ENCODE measurements at places on chromosomes 16 and 17.

DNA sequence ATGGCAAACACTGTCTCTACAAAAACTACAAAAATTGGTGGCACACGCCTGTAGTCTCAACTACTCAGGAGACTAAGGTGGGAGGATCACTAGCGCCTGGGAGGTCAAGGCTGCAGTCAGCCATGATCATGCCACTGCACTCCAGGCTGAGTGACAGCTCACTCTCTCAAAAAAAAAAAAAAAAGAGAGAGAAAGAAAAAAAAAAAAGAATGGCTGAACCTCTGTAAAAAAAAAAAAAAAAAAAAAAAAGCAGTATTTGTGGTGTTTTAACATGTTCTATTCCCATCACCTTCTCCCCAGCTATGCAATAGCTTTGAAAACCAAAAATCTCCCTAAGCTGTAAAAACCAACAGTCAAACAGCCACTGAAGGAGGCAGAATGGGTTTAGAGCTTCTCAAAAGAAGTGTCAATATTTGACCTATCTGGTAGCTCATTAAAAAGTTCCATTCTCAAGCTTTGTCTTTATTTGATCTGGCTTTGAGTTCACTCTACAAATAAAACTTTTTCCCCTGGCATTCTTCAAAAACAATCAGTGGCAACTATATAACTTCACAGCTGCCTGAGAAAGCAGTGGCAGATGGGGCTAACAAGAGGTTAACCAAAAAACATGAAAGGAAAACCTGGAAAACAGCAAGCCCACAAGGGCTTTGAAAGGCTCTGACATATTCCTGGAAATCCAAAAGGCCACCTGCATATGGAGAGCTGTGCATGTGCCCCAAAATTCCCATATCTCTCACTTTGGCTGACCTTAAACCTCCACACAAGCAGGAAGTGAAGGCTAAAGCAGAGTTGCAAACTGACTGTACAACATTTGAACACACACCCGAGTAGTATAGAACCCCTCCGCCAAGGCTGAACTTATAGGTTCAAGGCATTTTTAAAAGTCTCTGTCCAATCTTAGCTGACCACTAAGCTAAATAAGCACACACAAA lies 36.0 kb downstream of the USP32 start:
- H3K27me3 ChIP-seq: no peaks in the 10 kb centered on the region
- peak overlapping the region; percentile 42 for H3K4me3 ChIP-seq

DNA sequence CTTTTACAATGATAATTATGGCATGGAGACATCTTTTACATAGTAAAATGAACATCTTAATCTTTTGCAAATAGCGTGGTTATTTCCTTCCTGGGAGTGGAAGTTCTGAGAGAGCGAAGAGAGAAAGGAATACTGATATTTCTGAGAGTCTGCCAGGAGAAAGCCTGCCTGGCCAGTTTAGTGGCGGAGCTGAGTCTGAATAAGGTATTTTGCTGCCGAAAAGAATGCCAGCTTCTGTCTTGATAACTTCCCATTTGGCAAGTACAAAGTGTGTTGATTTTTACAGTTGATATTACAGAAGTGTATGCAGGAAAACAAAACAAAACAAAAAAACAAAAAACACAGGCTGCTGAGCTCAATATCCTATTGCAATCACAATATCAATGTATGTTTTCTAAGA lies 55.9 kb downstream of the KCNJ2 start:
- H3K4me1 ChIP-seq: no peaks in the 10 kb centered on the region
- H3K36me3 ChIP-seq: no peaks in the 10 kb centered on the region
- H3K4me3 ChIP-seq: no peak overlapping the region

DNA sequence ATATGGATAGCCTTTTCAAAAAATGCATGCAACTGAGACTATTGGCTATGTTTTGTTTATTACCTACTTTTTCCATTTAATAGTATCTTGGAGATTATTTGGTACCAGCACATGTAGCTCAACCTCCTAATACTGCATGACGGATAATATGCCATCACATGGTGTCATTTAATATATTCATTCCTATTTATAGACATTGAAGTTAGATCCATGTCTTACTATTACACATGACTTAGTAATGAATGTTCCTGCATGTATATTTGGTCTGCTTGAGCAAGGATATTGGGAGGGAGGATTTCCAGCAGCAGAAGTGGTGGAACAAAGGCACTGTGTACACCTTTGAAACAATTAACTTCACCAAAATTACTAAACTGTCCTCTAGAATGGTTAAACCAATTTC lies 561.3 kb downstream of the WWOX start:
- H3K36me3 ChIP-seq: peaks cover 2% of the 10 kb centered on the region
- no peak overlapping the region for H3K27ac ChIP-seq
- no peak overlapping the region for H3K4me3 ChIP-seq
- H3K27me3 ChIP-seq: peaks cover 2% of the 10 kb centered on the region

GRCh38 chr17:77325577-77326075 lies 184.9 kb downstream of the SEC14L1 start:
- peaks cover 37% of the 10 kb centered on the region for H3K4me1 ChIP-seq
- peak overlapping the region; percentile 81 for H3K27ac ChIP-seq
- DNase-seq: peak; percentile 39
- H3K27me3 ChIP-seq: no peaks in the 10 kb centered on the region
- peak overlapping the region; percentile 80 for H3K4me3 ChIP-seq

- no peaks in the 10 kb centered on the region for H3K36me3 ChIP-seq
- H3K27ac ChIP-seq: no peak overlapping the region
Measured at GRCh38 chr16:18958621-18959029, 25.1 kb upstream of the TMC7 start.

DNA sequence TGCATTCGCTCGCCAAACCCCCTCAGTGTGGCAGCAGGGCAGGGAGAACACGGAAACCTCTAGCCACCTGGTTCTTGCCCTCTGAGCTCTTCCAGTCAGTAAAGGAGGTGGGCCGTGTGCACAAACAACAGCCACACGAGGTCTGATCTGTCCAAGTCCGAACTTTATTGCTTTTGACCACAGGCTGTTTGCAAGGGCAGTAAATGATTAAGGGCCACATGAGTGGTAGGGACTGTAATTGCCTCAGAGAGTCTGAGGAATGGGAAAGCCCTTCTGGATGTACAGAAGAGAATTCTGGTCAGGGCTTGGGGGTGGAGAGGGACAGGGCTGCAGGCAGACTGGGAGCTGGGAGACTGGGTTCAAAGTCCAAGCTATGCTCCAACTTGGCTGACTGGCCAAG lies 75.7 kb upstream of the LHX1 start:
- peaks cover 5% of the 10 kb centered on the region for H3K4me1 ChIP-seq
- no peak for DNase-seq
- no peak overlapping the region for H3K27ac ChIP-seq
